ENCODE measurements at places on chromosomes 5 and 9.

- DNase-seq: no peak
Observed at GRCh38 chr9:14327036-14327435, 13.1 kb upstream of the NFIB start.

- DNase-seq: no peak
Observed at GRCh38 chr5:178470760-178471025, 119.5 kb downstream of the COL23A1 start.

- DNase-seq: no peak
Observed at GRCh38 chr5:124301850-124302249, 444.6 kb downstream of the ZNF608 start.

DNA sequence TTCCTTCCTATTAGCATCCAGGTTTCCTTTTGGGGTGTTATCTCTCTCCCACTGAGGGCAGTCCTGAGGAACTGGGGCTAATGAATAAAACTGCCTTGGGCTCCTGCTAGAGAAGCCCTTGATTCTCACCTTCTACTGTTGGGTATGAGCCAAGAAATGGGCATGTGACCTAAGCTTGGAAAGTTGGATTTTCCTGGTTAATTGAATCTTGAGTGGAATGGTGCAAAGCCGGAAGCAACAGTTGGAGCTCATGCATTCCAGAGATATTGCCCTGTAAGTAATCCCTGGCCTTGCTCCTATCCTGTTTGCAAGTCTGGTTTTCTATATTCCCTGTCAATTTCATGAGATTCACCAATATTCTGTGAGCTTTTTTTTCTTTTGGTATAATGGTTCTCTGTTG is 158.5 kb upstream of the ELL2 start:
- DNase-seq: no peak

DNA sequence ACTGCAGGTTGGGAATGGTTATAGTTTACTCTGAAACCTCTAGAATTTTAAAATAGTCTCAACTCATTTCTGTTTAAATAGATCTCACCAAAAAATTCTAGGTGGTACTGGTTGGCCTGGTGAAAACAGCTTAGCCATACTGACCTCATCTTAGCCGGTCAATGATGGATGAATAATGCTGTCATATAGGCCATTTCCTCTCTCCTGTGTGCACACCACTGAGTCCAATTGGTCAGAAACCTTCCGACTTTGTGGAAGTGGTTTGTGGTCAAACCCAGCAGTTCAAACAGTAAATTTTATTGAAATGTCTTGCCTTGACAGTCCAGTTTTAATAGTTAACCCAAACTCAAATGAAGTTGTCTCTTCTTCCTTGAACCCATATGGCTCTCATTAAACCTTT is 98.6 kb downstream of the GIN1 start:
- no peak for DNase-seq

- no peak for DNase-seq
Observed at GRCh38 chr5:133917785-133918184, 50.6 kb downstream of the C5orf15 start.

GRCh38 chr5:139574641-139575312 is 13.6 kb downstream of the UBE2D2 start:
- DNase-seq: peak; percentile 69

DNA sequence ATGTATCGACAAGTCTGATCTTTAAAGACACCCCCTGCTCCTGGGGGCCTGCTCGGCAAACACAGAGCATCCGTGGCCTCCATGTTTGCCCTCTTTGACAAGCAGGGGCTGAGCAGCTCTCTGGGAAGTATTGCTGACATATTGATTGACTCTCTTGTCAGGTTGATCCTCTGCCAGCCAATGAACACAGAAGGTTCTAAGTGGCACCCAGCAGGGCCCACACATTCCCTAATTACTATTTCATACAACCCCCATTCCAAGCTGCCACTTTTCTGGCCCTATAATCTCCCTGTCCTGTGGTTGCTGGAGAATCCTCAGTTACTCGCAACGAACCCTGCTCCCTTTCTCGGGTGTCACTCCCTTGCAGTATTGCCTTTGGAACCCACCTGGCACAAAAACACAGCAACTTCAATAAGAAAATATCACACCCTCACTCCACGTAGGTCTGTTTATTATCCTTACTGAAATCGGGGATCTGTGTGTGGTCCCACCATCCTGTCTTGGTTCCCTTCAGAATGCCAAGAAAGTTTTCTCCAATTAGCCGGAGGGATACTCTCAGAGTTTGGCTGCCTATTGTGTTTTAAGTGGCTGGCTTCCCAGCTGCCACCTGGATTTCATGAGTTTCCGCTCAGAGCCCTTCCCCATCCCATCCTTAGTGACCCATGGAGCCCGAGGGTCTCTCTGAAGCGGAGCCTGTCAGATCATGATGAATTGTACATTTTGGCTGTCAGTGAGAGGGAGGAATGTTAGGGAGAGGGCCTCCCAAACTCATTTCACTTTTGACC is 249.0 kb upstream of the WWC1 start:
- DNase-seq: no peak

GRCh38 chr5:117691081-117691870 is 1116.7 kb upstream of the SEMA6A start:
- DNase-seq: no peak

- no peak for DNase-seq
Observed at GRCh38 chr5:124074500-124074899, 562.5 kb downstream of the CSNK1G3 start.

GRCh38 chr5:94463739-94464138 is 154.7 kb downstream of the KIAA0825 start:
- no peak for DNase-seq

- no peak for DNase-seq
Observed at GRCh38 chr5:72129725-72130124, 22.4 kb downstream of the MAP1B start.

DNA sequence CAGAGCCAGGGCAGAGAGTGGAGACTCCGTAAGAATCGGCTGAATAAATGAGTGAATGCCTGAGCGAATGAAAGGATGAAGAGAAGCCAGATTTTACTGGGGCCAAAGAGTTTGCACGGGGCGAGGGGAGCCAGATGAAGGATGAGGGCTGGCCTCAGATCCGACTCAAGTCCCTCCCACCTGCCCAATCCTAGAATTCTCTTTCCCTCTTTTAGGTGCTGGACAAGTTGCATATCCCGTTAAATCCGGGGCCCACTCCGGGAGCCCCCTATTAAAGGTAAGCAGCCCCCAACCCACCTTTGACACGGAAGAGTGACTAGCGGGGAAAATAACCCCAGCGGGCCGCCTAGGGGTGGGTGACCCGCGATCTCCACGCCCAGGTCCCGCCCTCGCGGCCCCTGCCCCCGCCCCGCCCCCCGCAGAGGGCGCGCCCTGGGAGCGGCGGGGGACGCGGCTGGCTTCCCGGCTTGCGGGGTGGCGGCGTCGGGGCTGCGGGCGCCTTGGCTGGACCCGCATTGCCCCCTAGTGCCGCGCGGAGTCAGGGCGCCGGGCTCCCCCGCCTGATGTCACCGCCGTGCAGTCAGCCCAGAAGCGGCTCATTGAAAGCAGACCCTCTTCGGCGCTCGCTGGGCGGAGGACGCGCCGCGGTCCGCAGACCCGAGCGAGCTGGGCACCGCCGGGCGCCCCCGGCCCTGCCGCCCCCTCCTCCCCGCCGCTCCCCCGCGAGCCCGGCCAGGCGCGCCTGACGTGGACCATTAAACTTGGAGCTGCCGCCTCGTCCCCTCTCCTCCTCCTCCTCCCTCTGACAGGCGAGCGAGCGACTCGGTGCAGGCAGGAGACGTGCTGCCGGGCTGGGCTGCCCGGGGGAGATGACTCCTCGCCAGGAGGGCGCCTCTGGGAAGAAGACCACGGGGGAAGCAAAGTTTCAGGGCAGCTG is at the start of gene ADRA1B:
Gene ADRA1B, plus strand, starts transcription at position 579 of the 937 bp plus-strand sequence. CDS start 424 bp downstream, outside the sequence.
- peak; percentile 38 for DNase-seq

DNA sequence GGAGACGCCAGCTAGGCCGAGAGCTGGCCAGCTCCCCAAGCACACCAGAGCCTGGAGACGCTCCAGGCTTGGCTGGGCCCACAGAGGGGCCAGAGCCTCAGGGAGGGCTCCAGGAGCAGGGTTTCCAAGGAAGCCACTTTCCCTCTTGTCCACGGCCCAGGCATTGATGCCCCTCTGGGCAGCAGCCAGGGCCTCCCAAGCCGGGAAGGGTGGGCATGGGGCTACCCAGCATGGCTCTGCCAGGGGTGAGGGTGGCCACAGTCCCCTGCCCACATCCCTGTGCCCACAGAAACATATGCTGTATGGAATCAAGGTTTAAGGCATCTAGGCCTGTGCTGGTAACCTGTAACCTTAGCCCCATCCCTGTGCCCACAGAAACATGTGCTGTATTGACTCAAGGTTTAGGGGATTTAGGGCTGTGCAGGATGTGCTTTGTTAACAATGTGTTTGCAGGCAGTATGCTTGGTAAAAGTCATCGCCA is 1.5 kb upstream of the DPP7 start:
- no peak for DNase-seq

- DNase-seq: no peak
Observed at GRCh38 chr5:107040907-107041306, 629.8 kb downstream of the EFNA5 start.

DNA sequence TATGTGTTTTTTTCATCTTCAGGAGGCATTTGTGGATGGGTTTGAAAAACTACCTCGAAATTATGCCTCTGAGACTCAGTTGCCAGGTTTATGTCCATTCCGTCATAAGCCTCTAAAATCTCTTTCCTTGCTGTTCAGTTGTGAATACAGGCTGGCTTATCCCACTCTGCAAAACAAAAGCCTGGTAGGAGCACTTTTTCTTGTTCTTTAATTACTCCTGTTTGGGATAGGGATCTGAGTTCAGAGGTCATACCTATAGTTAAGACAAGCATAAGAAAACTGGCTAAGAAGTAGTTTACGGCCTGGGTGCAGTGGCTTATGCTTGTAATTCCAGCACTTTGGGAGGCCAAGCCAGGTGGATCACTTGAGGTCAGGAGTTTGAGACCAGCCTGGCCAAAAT is 24.4 kb downstream of the ZNF131 start:
- no peak for DNase-seq

- DNase-seq: no peak
Observed at GRCh38 chr5:32217886-32218396, 43.8 kb upstream of the GOLPH3 start.

GRCh38 chr9:33472171-33472880 is 1.4 kb downstream of the NOL6 start:
- no peak for DNase-seq

DNA sequence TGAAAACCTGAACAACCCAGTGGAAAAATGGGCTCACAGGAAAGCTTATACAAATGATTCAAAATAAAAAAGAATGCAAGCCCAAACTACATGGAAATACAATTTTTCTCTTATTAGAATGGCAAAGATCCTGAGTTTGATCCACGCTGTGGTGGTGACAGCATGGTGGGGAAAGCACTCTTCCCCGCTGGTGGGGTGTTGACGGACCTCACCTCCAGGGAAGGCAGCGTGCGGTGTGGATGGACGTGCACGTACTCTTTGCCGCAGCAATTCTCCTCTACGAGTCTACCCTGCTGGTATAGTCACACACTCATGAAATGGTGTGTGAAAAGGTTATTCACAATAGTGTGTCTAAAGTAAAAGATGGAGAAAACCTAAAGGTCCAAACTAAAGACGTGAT is 5.9 kb upstream of the ZFP62 start:
- no peak for DNase-seq

DNA sequence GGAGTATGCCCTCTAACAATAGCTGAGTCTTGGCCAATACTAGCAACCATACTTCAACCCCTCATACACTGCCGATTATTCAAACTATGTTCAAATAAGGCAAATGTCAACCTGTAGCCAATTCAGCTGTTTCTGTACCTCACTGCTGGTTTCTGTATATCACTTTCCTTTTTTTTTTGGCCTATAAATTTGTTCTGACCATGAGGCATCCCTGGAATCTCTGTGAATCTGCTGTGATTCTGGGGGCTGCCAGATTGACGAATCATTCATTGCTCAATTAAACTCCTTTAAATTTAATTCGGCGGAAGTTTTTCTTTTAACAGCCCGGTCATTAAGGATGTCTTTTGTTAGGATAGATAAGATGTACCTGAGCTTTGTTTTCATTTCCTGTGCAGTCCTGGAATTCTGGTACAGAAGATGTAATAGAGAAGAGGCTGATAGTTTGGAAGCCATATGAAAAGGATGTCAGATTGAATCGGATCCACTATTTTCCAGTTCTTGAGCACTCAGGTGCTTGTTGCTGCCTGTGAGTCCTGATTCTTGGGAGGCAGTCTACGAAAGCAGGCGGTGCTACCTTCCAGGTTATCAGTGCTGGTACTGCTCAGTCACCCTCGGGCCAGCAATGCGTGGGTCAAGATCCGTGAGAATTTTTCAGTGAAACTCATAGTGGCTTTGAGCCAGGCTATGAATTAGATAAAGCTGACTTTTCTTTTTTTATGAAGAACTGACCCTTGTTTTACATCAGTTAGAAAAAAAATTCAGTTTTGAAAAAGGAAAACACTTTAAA is 106.2 kb upstream of the TUT7 start:
- DNase-seq: no peak

- no peak for DNase-seq
Observed at GRCh38 chr5:14812166-14812565, 59.4 kb downstream of the ANKH start.

GRCh38 chr9:5112109-5112592 is 73.3 kb downstream of the INSL6 start:
- no peak for DNase-seq

DNA sequence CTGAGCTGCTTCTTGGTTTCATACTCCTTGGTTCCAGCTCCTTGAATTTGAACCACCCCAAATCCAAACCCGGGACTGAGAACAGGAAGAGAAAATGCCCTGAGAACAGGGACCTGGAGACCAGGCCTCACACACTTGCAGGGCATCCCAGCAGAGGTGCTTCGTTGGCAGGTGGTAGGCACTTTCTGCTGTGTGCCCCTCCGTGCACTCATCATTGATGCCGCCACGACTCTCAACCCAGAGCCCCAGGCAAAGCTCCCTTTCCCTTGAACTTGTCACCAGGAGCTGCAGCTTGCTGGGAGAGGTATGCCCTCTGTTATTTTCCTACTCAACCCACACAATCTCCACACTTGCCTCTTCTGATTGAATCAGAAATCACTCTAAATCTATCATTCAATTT is 217.8 kb upstream of the IRX1 start:
- DNase-seq: no peak

DNA sequence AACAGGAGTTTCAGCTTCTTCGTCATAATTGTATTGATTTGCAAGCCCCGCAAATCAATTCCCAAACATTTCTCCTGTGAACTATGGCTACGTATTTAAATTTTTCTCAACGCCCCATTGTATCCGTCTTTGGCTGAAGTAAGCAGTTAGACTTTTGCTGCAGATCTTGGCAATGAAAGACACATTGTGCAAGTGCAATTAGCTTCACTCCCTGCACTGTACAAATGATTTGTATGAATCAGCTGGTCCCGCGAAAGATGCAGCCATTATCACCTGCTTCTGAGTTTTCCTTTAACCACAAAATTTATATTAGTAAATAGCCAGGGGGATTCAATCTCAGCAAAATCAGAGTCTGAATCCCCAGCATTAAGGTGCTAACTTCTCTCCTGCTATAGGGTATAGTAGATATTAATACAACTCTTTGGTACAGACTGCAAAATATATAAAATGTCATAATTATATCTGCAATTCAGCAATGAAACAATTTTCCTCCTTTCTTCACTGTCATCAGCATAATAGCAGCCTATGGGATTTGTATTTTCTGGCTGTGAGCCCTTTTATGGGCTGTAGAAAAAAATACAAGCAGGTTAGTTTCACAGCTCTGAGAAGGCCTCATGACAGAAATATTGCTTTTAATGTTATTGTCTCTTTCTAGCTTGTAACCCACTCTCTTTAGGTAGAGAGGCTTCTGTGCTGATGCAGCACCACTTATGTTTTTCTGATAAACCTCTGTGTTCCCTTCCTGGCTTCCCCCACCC is 68.4 kb upstream of the SMARCA2 start:
- DNase-seq: no peak

GRCh38 chr5:125190232-125191087 is 444.0 kb upstream of the ZNF608 start:
- DNase-seq: no peak
